Kasumi-1 (cell line): ENCODE measurements at places on chromosomes 6 and 20.

DNA sequence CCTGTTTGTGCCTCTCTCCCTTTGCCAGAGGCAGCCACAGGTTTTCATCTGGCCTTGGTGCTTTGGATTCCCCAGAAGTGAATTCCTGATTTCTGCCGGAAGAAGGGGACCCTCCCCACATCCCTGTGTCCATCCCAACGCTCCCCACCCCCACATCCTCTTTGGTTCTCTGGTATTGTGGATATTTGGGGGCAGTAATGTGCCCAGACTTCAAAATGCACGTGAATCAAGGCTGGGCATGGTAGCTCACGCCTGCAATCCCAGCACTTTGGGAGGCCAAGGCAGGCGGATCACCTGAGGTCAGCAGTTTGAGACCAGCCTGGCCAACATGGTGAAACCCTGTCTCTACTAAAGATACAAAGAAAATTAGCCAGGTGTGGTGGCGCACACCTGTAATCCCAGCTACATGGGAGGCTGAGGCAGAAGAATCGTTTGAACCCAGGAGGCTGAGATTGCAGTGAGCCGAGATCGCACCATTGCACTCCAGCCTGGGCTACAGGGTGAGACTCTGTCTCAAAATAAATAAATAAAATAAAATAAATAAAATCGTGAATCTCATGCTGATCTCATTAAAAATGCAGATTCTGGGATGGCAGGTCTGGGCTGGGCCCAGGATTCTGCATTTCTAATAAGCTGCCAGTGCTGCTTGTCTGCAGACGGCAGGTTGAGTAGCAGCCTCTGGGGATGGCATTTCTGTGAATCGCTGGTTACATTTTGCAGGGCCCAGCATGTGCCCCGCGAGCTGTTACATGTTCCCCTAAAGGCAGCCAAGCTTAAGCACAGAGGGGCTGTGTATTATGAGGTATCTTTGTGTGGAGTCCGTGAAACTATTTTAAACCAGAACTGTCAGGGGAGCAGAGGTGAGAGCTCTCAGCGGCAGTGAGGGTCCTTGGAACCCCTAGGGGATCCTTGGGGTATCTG, 49.0 kb downstream of the SYNJ2 start:
- DNase-seq: no peak

GRCh38 chr20:62808211-62808865, 3.7 kb downstream of the OGFR start:
- peak; percentile 10 for DNase-seq

GRCh38 chr6:47180633-47181032, 129.1 kb downstream of the TNFRSF21 start:
- no peak for DNase-seq

DNA sequence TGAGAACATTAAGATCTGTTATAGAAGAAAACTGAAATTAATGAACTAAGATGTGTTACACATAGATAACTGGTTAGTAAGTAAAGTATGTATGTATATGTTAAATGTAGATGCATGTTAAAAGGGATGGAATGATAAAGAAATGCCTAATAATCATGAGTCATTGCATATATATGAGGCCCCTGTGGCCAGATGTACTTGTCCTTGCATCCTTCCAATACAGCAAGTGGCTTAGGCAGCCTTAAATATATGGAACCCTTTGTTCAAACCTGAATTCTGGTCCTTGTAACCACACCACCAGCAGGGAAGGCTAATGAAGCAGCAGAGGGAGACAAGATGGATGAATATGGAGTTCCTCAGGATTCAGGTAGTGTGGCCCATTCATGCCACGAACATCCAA, 9.8 kb upstream of the AKAP7 start:
- no peak for DNase-seq

DNA sequence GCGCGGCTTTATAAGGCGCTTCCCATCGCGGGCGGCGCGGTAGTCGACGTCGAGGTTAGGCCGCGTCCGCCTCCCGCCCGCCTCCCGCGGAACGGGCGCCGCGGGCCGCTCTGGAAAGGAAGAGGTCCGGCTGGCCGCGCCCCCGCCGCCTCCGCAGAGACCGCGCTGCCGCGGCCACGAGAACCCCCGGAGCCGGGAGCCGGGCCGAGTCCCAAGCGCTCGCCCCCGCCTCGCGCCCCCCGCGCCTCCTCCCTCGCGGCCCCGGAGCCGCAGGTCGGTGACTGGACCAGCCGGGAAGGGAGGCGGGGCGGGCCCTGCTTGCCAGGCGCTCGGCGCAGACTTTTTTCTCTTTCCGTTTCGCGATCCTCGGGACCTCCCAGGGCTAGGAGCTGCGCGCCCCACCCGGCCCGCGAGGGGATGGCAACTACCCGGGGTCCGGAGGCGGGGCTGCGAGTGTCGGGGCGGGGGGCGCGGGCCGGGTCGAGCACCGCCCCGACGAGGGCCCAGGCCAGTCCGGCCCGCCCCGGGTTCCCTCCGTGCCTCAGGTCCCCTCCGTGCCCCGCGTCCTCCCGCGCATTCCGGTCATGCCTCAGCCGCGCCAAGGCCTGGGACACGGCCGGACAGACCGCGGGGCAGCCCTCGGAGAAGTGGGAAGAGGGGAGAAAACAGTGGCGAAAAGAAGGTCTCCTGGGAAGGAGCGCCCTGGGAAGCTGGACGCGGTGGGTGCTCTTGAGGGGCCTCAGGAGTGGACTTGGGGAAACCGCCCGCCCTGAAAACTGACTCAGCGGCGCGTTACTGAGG, 417 bp upstream of the PXDC1 start:
- DNase-seq: peak; percentile 51

DNA sequence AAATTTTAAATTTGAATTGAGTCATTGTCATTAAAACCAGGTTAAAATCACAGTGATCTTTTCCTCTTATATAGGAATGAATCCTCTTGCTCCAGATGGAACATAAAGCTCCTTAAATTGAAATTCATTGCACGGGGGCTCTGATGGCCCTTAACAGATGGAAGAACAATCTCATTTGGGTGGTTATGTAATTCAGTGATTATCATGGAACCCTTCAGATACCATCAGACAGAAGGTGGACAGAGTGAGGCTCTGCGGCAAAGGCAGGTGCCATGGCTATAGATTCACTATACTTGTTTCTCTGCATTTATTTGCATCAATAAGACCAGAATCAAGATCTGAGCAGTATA, 17.8 kb upstream of the RNF182 start:
- no peak for DNase-seq

DNA sequence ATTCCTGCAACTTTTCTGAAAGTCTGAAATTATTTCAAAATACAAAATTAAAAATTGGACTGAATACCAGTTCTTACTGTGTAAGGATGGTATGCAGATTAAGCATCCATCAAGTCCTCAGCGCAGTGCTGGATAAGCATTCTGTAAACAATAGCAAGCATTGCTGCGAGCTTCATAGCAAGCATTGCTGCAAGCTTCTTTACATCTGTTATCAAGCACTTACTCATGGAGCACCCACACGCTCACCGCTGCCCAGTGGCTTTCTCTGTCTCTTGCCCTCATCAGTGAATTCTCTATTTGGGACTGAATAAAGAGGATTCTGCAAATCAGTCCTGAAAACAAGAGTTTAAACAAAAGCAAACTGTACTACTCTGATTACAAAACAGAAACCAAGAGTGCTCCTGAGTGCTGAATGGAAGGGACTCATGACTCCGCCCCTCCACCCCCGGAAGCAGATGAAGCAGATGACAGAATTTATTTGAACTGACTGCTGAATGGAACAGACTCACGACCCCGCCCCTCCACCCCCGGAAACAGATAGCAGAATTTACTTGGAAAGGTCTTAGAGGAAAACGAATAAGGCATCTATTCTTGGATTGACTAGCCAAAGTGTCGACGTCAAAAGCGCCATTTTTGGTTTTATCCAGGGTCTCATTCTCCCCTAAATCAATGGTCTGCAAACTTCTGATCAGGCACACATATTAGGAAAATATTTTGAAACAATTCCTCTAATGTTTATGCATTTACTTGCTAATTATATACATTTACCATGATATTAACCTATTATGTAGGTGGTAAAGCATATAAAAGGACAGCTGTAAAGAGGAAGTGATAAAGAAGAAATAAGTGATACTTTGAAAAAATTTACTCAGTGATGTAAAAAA, 22.1 kb upstream of the EYA2 start:
- DNase-seq: no peak

GRCh38 chr6:31814677-31815024, 432 bp downstream of the HSPA1L start:
- DNase-seq: peak; percentile 97

DNA sequence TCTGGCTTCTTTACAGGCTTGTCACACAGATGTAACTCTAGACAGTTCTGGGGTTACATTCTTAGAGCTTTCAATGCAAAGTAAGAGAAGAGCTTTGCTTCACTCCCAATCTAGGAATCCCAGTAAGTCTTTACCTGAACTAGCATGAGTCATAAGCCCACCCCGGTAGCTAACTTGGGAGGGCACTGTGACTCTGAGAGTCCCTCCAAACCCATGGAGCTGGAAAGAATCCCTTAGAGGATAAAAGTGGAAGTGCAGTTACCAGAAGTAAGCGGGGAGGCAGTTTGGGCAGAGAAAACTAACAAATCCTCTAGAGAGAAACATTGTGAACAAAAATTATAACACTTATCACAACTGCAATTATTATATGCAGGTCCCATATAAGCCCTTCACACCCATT, 84.0 kb upstream of the SMLR1 start:
- DNase-seq: no peak

- peak; percentile 53 for DNase-seq
Measured at GRCh38 chr6:70299456-70299855, 3.4 kb downstream of the COL9A1 start.

DNA sequence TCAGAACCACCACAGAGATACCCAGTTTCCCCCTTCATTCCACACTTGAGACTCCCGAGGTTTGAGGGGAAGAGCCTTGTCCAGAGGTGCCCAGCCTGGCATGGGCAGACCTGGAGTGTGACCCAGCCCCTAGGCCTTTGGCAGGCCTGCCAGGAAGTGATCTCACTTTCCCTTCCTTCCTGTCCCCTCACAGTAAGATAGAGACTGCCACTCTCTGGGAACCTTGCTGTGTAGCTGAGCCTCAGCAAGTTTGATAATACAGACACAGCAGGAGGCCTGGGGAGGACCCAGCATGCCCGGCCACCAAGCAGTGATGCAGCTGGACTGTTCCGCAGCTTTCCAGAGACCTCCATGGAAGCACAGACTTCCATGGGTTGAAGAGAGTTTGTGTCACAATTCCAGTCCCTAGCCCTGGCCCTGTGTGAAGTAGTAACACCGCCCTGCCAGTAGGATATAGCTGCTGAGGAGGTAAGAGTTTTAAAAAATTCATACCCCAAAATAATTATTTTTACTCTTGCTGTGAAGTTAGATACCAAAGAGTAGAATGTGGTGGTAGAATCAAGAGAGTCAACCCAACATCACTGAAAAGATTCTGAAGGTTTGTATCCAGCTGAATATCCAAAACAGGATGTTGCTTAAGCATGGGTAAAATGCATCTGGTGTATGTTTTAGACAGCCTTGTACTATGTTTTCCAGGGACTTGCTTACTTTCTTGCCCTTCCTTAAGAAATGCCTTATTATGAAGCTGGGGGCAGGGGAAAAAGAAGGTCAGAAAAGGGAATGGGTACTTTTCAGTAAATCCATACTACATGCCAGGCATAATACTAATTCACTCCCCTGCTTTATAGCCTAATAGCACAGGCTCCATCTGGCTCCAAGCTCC, 16.3 kb downstream of the PKIG start:
- DNase-seq: peak; percentile 17

DNA sequence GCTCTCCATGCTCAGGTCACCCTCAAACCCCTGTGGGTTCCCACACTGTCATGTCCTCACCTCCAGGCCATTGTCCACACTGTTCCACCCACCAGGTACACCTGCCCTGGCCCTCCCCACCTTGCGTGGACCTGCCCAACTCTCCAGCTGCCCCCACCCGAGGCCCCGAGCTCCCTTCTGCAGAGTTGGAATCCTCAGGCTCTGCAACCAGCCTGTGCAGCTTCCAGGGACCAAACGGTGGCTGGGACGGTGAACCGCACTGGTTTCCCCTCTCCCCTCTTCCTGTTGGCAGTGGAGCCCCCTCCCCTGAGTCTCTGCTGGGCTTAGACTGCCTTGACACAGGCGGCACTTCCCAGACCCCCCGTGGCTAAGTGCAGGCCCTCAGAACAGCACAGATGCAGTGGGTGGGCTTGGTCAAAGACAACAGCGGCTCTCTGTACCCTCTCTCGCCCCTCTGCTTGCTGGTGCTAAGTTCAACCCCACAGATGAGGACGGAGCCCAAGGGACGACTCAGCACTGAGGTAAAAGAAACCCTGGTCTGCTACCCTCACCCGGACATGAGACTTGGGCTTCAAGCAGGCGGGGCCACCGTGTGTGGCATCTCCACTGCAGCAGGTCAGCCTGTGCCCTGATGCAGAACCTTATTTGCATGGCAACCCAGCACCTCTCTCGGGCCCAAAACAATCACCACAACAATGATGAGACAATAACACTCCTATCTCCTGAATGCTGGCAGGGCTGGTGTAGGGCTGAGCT, 11.0 kb downstream of the ZBP1 start:
- no peak for DNase-seq
